ENCODE measurements at places on chromosomes 16 and 17. TPM values are rescaled to one million over a fixed set of nuclear protein-coding genes. Genes with fewer than 3 reads are reported as not detected.

- no peak for DNase-seq
Observed at GRCh38 chr16:76879420-76879819, 311.6 kb upstream of the MON1B start.

GRCh38 chr16:11051879-11052808 lies 107.8 kb downstream of the CLEC16A start:
- no peak for DNase-seq

DNA sequence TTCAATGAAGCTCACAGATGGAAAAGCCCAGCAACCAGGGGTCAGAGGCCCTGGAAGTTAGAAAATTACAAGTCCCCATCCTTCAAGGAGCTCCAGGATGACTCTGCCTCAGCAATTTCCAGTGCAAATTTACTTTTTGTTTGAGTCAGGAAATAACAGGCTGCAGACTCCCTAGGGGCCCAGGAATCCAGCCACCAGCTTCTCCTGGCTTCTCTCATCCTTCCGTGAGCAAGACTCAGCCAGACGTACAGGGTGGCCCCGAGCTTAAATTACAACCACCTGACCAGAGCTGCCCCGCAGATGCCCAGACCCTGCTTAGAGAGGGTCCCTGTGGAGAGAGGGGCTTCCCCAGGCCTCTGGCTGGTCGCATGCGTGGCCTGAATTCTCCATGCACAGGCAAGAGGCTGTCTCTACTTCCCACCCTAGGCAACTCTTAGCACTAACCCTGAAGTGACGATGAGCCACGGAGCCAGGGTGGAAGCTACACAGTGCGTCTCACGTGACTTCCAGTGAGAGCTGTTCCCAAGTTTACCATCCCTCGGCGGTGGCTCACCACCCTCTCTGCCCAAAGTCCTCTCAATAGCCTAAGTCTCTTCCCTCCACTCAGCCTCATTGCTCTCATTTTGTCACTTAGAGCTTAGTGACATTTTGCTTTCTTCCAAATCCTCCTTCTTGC lies 27.1 kb downstream of the GPR142 start:
- no peak for DNase-seq

Gene PRSS8
- not detected for total RNA-seq

Gene USP10
- total RNA-seq, result 82.3 TPM

Gene EPOP
- 1.4 TPM for total RNA-seq
